ENCODE measurements at places on chromosomes 3 and 15.

GRCh38 chr3:141877911-141878310 is 1.5 kb downstream of the ATP1B3 start:
- no peak for DNase-seq

- DNase-seq = no peak
Measured at GRCh38 chr3:132071043-132071442, 36.2 kb upstream of the CPNE4 start.

DNA sequence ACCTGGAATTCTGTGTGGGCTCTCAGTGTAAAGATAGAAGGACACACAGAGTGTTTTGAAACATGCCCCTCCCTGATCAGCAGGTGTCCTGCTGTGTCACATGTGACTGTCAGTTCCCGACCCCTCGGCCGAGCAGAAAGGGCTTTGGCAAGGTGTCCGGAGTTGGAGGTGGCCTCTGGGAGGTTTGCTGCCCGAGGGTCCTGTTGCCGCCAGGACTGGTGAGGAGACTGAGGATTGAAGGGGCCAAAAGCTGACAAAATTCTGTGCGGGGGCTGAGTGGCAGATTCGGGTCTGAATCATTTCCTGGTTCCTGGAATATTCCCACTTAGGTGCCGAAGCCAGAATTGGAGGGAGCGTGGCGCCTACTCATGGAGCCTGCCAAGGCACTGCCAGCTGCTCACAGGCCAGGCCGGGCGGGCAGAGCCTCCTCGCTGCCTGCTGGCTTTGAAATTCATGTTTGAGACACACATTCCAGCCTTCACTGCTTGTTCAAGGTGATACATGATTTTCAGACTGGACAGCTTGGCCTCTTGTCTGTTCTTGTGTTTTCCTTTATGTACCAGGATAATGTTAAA is 83.8 kb downstream of the APBA2 start:
- no peak for DNase-seq

- no peak for DNase-seq
Measured at GRCh38 chr15:63440265-63440648, 58.6 kb upstream of the CA12 start.

DNA sequence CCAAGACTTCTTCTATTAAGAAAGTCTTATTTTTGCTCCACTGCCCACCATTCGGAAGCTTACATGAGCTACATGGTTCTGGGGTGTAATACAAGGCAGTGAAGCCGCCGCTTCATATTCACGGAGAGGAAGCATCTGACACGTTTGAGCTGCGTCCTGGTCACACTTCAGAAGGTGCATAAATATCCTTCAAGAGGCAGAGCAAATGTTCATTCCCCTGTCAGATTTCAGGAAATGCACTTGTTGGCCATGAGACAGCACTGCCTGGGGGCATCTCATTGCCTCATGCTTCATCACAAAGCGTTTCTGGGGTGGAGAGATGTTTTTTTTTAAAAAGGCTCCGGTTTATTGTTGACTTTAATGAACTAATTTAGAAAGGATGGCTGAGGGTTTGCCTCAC is 119.9 kb downstream of the CADPS start:
- no peak for DNase-seq

- DNase-seq = no peak
Measured at GRCh38 chr3:81339040-81339845, 422.2 kb downstream of the GBE1 start.

- DNase-seq = no peak
Measured at GRCh38 chr15:92914768-92915221, 14.7 kb downstream of the CHD2 start.

DNA sequence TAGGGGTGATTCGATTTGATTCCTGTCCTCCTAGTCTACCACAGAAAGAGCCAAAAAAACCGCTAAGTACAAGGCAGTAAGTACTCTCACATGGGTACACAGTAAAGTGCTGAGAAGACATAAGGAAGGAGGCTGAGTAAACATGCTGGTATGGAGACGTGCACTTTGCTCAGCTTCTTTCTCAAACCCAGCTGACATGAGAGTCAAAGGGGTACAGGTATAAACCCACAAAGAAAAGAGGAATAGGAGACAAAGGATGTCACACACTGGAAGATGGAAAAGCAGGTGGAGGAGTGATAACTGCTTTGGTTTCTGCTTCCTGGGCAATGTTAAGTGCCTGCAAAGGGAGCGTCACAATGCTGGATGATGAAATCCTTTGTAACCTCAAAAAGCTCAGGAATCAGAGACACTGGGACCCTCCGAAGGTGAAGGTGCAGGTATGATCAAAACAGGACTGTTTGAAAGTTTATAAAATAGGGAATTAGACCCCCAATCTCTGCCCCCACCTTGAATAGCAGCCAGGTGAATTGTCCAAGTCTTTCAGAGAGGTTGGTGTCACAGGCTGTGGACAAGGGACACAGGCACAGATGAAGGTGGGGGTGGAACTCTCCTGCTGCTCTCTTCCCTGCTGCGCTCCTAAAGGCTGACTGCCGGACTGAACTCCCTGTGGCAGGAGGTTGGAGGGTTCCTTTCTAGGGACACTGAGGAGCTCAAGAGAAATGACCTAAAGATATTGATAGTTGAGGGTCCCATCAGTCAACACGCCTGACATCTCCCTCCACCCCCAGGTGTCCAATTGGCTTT is 101.8 kb downstream of the RAB11A start:
- DNase-seq = no peak

GRCh38 chr3:31312400-31312799 is 220.3 kb upstream of the STT3B start:
- no peak for DNase-seq

- DNase-seq = peak; percentile 10
Measured at GRCh38 chr15:46442184-46442583, 807.4 kb downstream of the SQOR start.

- peak; percentile 53 for DNase-seq
Measured at GRCh38 chr15:100373120-100373896, 31.5 kb upstream of the ADAMTS17 start.

- peak; percentile 23 for DNase-seq
Measured at GRCh38 chr3:52350416-52350815, 34.3 kb downstream of the DNAH1 start.

GRCh38 chr3:81311321-81311720 is 450.1 kb downstream of the GBE1 start:
- no peak for DNase-seq

DNA sequence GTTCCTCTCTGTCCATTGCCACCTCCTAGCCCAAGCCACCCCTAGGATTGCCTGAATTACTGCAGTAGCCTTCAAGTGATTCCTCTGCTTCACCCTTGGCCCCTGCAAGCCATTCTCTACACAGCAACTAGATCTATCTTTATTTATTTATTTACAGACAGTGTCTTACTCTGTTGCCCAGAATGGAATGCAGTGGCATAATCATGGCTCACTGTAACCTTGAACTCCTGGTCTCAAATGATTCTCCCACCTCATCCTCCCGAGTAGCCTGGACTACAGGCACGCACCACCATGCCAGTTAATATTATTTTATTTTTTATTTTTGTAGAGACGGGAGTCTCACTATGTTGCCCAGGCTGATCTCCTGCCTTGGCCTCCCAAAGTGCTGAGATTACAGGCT is 1.9 kb upstream of the JAGN1 start:
- no peak for DNase-seq

- no peak for DNase-seq
Measured at GRCh38 chr15:38255690-38256089, 3.1 kb downstream of the SPRED1 start.

DNA sequence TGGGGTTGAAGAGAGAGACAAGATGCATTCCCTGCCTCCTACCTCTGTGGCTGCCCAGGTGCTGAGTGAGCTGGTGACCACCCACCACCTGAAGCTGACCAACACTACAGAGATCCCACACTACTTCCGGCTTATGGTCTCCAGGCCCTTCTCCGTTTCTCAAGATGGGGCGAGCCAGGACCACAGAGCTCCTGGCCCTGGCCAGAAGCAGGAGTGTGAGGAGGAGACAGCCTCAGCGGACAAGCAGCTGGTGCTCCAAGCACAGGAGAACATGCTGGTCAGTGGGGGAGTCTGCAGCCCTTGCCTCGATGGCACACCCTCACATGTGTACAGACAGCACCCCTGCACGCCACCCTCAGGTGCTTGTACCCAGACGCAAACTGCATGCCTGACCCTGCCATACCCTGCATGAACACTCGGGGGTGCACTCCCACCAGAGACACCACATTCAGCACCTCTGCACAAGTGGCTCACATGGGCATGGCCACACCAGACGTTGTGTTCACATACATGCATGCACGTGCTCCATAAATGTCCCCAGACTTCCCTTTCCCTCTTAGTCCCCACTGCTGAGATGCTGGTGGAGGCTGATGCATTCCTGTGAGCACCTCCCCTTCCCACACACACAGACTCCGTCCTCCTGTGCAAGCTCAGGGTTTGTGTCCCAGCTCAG is 19.0 kb downstream of the ACAA1 start:
- peak; percentile 37 for DNase-seq

- no peak for DNase-seq
Measured at GRCh38 chr3:94226078-94226477, 163.2 kb downstream of the NSUN3 start.

GRCh38 chr3:59692117-59692516 is 642.3 kb upstream of the CFAP20DC start:
- DNase-seq = no peak

GRCh38 chr3:14989943-14990779 is 42.8 kb downstream of the NR2C2 start:
- DNase-seq = peak; percentile 6

GRCh38 chr3:119170821-119171220 is 2.6 kb upstream of the UPK1B start:
- DNase-seq = no peak

- DNase-seq = no peak
Measured at GRCh38 chr3:129025108-129025507, 24.0 kb downstream of the EFCC1 start.

- no peak for DNase-seq
Measured at GRCh38 chr15:39127151-39127790, 453.6 kb upstream of the THBS1 start.

DNA sequence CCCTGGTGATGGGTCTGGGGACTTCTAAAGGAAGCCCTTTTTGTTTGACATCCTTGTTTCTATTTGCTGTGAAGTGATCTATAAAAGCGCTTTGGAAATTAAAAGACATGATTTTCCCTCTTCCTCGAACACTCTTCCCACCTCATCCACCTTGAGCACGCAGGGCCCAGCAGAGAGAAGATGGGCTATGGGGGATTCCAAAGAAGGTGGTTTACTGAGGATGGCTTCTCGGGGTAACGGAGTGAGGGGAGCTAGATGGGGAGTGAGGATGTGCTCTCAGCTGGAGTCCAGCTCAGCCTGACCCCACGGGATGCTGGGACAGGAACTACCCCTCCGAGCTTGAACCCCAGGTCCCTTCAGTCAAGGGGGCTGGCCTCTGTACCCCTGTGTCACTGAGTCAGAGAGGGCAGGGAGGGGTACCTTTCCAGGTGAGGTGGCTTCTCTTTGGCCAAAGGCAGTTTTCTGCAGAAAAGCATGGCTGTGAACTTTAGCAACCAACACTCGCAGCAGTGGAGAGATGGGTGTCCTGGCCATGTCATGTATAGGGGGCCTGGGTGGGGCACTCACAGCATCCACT is 180.7 kb upstream of the SMAD3 start:
- no peak for DNase-seq

- no peak for DNase-seq
Measured at GRCh38 chr3:8458711-8459110, 42.9 kb upstream of the LMCD1 start.

GRCh38 chr15:40334941-40335795 is 5.6 kb downstream of the CCDC9B start:
- DNase-seq = no peak

DNA sequence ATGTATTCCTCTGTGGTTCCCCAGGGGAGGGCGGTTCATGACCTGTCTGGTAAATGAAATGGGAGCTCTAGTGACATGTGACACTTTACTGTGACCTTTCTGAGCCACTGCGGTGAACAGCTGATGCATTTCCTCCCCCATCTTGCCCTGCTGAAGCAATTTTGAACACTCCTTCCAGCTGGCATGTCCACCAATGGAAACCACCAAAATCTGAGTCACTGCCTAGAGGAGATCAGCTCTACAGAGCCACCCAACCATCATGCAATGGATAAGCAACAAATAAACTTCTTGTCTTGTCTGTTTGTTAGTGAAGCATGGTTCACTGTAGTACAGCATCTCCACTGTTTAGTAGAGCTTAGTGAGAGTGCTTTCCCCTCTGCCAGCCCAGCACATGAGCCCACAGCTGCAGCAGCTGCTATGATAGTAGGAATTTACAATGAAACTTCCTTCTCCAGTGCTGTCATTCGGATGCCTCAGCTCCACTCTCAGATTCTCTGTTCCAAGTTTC is 479.4 kb downstream of the NTRK3 start:
- DNase-seq = peak; percentile 30

GRCh38 chr15:38228618-38229017 is 24.0 kb upstream of the SPRED1 start:
- no peak for DNase-seq

DNA sequence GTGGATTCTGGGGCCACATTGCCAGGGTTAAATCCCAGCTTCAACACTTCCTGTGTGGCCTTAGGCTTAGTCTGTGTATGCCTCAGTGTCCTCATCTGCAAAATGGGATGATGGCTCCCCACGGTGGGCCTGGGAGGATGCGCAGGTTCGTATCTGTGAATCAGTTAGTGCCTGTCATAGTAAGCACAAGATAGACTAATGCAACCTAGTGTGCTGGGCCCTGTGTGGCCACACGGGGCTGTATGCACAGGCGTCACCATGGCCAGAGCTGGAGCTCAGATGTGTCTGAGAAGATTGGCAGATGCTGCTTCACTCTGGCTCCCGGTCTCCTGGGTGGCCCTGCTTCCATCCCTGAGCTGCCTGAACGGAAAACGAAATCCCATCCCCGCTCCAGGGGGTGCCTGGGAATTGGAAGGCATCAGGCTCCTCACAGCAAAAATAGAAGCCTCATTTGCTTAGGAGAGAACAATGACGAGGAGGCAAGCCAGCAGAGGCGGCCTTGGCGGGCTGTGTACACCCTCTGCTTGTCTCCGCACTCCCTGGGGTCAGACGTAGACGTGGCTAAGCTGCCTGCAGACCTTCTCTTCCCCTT is 103.6 kb downstream of the APBA2 start:
- DNase-seq = no peak

GRCh38 chr15:56772868-56773639 is 39.7 kb upstream of the ZNF280D start:
- no peak for DNase-seq

DNA sequence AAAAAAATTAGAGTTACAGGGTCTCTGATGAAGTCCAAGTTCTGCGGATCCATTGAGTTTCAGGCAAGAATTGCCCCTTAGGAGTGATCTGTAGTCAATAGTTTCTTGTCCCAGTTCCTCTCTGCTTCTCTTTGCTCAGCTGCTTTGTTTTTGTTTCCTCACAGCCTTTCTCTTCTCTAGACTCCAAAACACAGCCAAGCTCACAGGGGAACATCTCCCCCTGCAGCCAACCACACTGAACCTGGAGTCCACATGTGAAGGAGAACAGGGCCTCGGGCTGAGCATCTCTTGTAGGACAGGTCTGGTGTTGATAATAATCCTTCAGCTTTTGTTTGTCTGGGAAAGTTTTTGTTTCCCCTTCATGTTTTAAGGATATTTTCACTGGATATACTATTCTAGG is 202.6 kb upstream of the ATP10A start:
- DNase-seq = no peak

GRCh38 chr3:15531346-15531745 is 9.8 kb upstream of the COLQ start:
- no peak for DNase-seq

- no peak for DNase-seq
Measured at GRCh38 chr3:72080095-72080494, 295.1 kb upstream of the PROK2 start.
